ENCODE measurements at places on chromosomes 6 and 20. TPM values are rescaled to one million over a fixed set of nuclear protein-coding genes. Genes with fewer than 3 reads are reported as not detected.

Gene TENT5A
- total RNA-seq: 1.7 TPM

Gene CNR1
- total RNA-seq: 0.13 TPM

Gene PET117
- total RNA-seq: 14.6 TPM

Gene PKHD1
- total RNA-seq: not detected

Gene IL17F
- not detected for total RNA-seq

Gene PLEKHG1
- total RNA-seq: 4.0 TPM

Gene DSP
- total RNA-seq: 20.1 TPM

Gene PAK5
- total RNA-seq: not detected

Gene BIRC7
- total RNA-seq: 9.0 TPM

Gene SLC22A7
- not detected for total RNA-seq

Gene NOX3
- total RNA-seq: not detected

Gene GRIK2
- 6.6 TPM for total RNA-seq

Gene TSBP1
- total RNA-seq: not detected

Gene CDSN
- total RNA-seq: not detected

Gene PRDM13
- total RNA-seq: not detected

Gene POM121L2
- not detected for total RNA-seq

Gene HSPA1L
- 2.8 TPM for total RNA-seq

Gene MEP1A
- not detected for total RNA-seq

Gene NDUFAF4
- total RNA-seq: 42.0 TPM

Gene PACRG
- 0.59 TPM for total RNA-seq

Gene SRSF12
- total RNA-seq: 0.28 TPM

Gene MATN4
- 0.15 TPM for total RNA-seq

Gene C20orf202
- not detected for total RNA-seq

Data from Panc1 (cell line).